ENCODE measurements at places on chromosomes 1 and 21.

GRCh38 chr1:107975851-107976250, 10.9 kb upstream of the VAV3 start:
- no peak for DNase-seq

GRCh38 chr1:242185731-242186130, 186.8 kb upstream of the MAP1LC3C start:
- DNase-seq = no peak

DNA sequence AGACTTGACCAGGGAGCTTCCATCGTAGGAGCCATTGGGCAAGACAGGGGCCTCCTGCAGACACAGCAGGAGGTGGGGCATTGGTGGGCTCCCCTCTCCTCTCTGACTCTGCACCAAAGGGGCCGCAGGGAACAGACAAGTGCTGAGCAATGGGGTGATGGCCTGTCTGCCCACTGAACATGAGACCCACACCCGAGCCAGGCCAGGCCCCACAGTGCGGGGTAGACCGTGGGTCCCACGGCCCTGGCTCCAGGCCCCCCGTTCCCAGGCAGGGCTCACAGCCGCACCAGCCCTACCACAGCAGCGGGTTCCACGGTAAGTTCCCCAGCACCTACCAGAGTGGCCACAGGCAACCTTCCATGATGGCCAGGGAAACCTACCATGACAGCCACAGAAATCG, 45.9 kb downstream of the CHD5 start:
- no peak for DNase-seq

DNA sequence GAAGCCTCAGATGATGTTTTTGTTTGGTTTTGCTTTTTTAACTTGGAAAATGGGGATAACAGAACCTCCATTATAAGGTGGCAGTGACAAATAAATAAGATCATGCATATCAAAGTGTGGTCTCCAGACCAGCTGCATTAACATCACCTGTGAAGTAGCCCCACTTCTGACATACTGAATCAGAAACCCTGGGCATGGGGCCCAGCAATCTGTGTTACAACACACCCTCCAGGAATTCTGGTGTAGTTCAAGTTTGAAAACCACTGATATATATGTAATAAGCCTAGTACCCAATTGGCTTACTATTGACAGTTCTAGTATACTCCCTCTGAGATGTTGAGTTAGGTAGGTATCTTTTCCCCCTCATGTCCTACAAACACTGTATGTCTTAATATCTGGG, 24.1 kb upstream of the RNF19B start:
- no peak for DNase-seq

- no peak for DNase-seq
These were observed 364.5 kb downstream of the KCNH1 start for GRCh38 chr1:210769473-210769872.

DNA sequence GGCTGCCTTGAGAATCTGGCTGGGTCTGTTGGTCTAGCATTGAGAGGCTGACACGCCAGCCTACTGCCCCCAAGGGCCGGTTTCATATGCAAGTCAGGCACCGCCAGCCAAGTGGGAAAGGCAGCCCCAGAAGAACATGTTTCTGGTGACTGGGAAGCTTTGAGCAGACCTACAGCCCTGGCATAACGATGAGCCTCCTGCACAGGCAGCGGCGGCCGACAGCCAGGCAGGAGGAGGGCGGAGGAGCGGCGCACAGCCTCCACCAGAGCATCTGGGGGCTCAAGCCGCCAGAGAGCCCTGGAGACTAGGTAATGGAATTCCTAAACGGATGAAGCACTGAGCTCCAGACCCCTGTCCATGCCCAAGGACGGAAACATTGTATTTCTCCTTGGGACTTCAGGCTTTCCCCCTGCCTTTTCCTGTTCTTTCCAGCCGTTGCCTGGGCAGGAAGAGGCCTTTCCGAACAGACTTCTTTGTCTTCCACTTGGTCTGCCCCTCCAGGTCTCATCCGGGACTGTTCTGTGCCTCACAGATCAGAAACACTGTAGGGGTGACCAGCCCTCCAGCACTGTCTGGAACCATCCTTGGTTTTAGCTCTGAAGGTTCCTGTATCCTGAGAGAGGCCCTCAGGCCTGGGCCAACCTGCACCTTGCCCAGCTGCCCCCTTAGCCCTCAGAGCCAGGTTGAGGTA, 59.5 kb downstream of the IRF2BP2 start:
- DNase-seq = no peak

- DNase-seq = no peak
These were observed 61.3 kb downstream of the GLUL start for GRCh38 chr1:182330303-182330702.

DNA sequence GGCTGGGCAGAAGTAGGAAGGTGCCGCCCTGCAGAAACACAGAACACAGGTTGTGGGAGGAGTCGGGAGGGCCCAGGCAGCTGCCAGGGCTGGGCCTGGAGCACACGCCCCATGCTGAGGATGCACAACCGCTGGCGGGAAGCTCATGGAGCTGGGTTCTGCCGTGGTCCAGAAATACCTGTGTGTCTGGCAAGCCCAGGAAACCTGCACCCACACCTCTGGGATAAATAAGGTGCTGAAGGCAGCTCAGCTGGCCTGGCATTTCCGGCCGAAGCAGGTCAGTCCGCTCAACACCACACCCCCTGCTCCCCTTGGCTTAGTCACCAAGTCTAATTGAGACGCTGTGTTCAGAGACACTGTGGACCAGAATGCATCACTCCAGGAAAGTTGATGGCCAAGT, 32.1 kb downstream of the CTNNBIP1 start:
- no peak for DNase-seq

Data from CD4-positive, alpha-beta T cell treated with Interleukin-10 for 1 hour (primary cell).